ENCODE measurements at places on chromosomes 2 and 18. TPM values are rescaled to one million over a fixed set of nuclear protein-coding genes. Genes with fewer than 3 reads are reported as not detected.

DNA sequence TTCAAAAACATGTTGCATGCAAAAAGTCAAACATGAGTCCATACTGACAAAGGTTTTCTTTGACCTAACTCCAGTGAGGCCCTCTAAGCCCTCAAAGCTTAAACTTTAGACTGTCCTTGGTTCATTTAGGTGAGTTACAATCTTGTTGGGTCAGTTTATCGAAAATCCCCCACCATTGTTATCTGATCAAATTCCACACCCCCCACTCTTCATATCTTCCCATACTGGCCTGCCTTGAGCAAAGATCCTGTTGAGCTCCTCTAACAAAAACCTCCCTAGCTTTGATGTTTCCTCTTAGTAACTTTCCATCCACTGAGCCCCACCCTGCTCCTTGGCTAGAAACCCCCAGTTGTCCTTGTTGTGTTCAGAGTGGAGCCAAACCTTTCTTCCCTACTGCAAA lies 193.7 kb downstream of the ARHGAP28 start:
- no peak for DNase-seq

DNA sequence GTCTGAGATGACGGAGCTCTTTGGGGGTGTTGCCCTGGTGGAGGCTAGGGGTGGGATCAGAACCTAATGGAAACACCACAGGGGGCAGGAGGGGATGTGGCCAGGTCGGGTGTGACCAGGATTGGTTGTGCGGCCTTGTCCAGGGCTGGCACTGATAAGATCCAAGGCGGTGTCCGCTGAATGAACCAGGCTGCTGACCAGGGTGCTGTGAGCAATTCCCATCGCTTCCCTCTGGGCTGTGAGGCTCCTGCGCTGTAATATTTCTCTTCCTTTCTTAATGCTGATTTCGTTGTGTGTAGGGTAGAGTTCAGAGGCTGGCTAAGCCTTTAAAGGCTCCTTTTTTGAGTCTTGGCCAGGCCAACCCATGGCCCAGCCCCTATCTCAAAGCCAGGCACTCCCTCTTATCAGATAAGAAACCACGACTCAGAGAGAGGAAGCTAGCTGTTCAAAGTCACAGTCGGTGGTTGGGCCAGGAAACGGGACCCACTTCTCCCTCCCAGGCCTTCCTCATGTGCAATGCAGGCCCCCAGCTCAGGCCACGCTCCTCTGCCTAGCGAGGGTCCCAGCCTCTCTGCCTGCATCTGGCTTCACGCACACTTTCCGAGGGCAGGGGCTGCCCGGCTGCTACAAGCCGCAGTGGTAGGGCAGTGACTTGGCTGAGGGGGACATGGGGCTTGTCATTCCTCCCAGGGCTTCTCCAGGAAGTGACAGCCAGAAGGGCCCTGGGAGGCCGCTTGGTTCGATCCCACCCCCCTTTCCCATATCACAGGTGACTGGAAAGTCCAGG lies 26.0 kb upstream of the FOSL2 start:
- no peak for DNase-seq

DNA sequence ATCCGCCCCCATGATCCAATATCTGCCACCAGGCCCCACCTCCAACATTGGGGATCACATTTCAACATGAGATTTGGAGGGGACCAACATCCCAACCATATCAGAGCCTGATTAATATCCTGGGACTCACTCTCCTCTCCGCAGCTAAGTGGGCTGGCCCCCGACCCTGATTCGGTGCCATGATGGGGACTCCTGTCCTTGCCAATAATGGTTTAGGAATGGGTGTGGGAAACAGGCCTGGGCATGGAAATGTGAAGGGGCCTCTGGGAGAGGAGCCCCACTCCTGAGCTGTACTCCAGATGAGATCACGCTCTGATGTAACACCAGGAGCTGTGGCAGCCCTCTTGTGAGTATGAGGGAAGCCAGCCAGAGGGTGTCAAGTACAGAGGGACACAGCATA lies 77.3 kb upstream of the SMAD7 start:
- DNase-seq, result no peak

- no peak for DNase-seq
These were observed 260.0 kb downstream of the FSIP2 start for GRCh38 chr2:185998562-185999070.

GRCh38 chr2:72108121-72108520 lies 39.5 kb downstream of the CYP26B1 start:
- no peak for DNase-seq

DNA sequence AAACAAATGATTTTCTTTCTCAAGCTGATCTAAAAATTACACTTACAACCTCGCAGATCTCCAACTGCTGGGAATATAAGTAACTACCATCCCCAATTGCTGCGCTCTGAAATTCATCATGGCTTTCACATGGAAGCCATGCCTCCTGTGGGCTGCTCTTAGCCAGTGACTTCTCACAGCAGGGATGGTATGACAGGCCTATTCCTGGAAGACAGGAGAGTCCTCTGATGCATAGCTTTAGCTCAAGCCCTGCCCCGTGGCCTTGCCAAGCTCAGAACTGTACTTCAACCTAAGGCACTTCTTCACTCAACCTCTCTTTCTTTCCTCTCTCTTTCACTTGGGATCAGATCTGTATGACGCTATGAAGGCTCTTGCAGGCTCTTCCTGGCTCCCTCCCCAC lies 12.6 kb upstream of the ELAC1 start:
- no peak for DNase-seq

- DNase-seq, result no peak
These were observed 782.3 kb downstream of the LRP1B start for GRCh38 chr2:141348481-141348880.

- DNase-seq, result no peak
These were observed 358.1 kb upstream of the ETAA1 start for GRCh38 chr2:67039058-67039457.

GRCh38 chr18:3401669-3402620 lies 48.0 kb upstream of the TGIF1 start:
- no peak for DNase-seq

GRCh38 chr2:157427003-157427921 lies 16.6 kb downstream of the CYTIP start:
- no peak for DNase-seq

- DNase-seq, result peak; percentile 89
These were observed 1.3 kb downstream of the PKP4 start for GRCh38 chr2:158457826-158458616.

Gene DCC
- total RNA-seq, result 4.5 TPM

Gene FOSL2
- total RNA-seq, result 74.9 TPM

Gene MAP3K2
- total RNA-seq, result 78.4 TPM

Gene CPO
- not detected for total RNA-seq
